ENCODE measurements at places on chromosomes 2 and 18. TPM values are rescaled to one million over a fixed set of nuclear protein-coding genes. Genes with fewer than 3 reads are reported as not detected.

DNA sequence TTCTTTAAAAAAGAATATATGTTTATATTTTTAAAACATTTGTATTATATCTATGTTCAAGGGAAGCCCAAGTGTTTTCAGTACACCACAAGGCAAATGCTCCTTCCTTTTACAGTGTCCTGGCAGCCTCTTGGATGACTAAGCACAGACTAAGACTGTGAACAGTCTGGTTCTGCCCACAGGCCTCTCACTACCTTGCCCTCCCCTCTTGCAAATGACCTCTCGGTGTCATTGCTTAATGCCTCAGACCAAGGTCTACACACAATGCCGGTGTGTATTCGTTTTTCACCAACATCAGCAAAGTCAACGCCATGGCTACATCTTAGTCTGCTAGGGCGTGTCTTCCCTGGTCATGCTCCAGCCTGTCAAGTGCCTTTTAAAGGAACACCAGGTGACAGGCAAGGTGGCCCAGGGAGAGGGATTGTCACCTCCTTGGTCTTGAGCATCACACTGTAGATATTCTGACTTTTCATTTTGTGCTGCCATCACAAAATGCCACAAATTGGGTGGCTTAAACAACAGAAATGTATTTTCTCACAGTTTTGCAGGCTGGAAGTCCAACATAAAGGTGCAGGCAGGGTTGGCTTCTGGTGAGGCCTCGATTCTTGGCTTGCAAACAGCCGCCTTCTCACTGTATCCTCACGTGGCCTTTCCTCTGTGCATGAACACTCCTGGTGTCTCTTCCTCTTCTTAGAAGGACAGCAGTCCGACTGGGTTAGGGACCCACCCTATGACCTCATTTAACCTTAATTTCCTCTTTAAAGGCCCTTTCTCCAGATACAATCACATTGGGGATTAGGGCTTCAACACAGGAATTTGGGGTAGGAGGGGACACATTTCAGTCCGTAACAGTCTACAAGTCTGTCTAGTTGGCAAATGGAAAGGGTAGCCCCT, 266.5 kb downstream of the KLHL29 start:
- DNase-seq, result no peak

DNA sequence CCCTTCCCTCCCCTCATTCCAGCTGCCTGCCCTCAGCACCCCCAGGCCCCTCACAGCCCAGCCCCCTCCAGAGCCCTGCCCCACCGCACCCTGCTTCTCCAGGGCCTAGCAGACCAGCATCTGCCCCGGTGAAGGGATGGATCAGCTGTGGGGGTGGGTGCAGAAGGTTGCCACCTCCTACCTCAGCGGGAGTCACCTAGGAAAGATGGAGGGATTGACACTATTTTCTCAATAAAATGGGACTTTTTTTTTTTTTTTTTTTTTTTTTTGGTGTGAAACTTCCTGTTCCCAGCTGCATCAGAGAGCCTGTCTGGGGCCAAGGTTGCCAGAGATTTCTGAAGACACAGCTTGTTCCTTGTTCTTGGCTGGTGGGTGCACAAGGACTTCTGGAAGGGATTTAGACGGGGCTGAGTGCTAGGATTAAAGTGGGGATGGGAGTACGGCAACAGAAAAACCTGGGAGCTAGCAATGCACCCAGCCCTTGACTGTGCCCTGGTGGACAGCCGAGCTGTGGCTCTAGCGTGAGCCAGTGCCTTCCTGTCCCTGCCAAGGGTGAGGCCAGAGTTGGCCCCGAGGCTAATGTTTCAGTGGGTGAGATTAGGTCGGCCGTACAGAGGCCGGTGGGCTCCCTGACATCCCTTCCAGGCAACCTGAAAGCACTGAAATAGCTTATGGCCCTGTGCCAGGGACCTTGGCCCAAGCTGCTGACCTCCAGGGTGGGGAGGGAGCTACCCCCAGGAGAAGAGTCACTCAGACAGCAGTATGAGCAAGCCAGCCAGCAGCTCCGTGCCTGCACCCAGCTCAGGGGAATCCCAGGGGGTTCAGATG, 4.6 kb downstream of the B3GNT7 start:
- DNase-seq, result no peak

GRCh38 chr2:13542642-13543041, 825.9 kb downstream of the TRIB2 start:
- DNase-seq, result no peak

DNA sequence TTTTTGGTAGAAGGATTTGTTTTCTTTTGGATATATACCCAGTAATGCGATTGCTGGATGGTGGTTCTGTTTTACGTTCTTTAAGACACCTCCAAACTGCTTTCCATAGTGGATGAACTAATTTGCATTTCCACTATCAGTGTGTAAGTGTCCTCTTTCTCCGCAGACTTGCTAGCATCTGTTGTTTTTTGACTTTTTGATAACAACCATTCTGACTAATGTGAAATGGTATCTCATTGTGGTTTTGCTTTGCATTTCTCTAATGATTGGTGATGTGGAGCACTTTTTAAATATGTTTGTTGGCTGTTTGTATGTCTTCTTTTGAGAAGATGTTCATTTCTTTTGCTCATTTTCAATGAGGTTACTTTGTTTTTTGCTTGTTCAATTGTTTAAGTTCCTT, 260.9 kb upstream of the CWC22 start:
- DNase-seq, result no peak

GRCh38 chr2:126275098-126275497, 380.9 kb upstream of the GYPC start:
- DNase-seq, result no peak

- DNase-seq, result no peak
These were observed 33.5 kb downstream of the GALNT5 start for GRCh38 chr2:157291018-157291417.

GRCh38 chr2:8500124-8501054, 181.5 kb upstream of the ID2 start:
- DNase-seq, result no peak

- no peak for DNase-seq
These were observed 17.6 kb downstream of the ADAM17 start for GRCh38 chr2:9538000-9538507.

- DNase-seq, result no peak
These were observed 264.3 kb downstream of the ZNF516 start for GRCh38 chr18:76230791-76231190.

GRCh38 chr2:6952101-6952500, 34.9 kb downstream of the RNF144A start:
- no peak for DNase-seq

DNA sequence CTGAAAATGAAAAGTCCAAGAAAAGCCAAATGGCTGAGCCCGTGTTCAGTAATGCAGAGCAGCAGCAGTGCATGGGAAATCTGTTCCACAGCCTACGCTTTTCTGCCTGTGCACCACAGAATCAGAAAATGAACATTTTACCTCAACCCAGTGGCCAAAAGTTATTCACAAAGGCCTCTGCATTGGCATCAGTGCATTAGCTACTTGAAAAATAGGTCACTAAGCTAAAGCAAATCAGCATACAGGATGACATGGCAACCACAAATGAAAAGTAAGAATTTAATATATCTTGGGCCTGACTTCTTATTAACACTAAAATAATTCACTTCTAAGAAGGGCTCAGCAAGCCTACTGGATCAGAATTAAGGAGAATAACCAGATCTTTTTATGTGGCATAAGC, 1145.3 kb upstream of the CHAC2 start:
- no peak for DNase-seq

DNA sequence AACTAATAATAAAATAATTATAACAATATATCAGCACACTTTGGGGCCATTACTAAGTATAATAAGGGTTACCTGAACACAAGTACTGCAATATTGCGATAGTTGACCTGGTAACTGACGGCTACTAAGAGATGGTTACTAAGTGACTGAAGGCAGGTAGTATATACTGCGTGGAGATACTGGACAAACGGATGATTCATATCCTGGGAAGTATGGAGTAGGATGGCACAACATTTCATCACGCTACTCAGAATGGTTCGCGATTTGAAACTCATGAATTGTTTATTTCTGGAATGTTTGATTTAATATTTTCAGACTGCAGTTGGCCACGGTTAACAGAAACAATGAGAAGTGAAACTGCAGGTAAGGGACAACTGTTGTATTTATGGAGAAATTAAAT, 39.5 kb upstream of the FLACC1 start:
- no peak for DNase-seq

GRCh38 chr2:25386971-25387875, 45.5 kb upstream of the DNMT3A start:
- DNase-seq, result no peak

DNA sequence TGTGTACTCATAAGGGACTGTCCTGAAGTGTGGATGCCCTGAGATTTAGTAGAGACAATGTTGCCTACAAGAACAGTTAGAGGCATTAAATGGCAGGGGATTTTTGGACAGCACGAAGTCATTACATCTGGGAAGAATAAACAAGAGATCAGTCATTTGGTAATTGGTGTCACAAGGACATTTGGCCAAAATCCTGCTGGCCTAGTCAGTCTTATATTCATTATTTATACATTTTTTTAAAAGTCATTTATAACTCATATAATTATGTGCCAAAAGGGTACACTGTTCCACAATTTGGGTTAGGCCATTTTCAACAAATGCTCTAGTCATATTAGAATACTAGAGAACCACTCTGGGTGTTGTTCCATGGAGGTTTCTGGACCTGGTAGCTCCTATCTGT, 104.7 kb downstream of the LRATD1 start:
- DNase-seq, result no peak

DNA sequence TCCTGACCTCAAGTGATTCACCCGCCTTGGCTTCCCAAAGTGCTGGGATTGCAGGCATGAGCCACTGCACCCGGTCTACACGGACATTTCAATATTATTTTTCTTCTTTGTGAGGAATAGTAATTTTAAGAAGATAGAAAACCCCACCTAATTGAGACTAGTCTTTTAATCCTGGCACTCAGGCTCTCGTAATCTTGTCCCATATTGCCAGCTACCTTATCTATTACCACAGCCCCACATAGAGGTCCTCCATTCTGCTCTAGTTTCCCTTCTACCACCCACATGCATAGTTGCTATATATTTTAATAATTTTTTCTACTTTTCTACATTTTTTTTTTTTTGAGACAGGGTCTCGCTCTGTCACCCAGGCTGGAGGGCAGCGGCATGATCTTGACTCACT, 9.5 kb upstream of the USP14 start:
- no peak for DNase-seq

- DNase-seq, result no peak
These were observed 66.8 kb downstream of the LINC00305 start for GRCh38 chr18:64082054-64082453.

GRCh38 chr2:45606796-45607195, 4.3 kb downstream of the SRBD1 start:
- no peak for DNase-seq

DNA sequence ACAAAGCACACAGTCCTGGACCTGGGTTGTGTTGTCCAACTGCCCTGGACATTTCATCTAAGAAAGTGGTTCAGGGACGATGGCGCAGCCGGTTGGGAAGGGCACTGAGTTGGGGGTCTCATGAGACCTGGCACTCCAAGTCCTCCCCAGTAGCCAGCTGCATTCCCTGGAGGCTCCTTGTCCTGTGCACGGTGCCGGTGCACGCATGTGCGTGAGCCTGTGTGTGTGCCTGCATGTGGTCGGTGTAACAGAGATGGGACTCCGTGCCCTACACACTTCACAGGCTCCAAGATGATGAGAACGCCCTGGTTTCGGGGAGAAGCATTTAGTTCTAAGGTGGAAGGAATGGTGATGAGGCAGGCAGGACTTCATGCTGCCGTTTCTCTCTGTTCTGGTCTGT, 124.9 kb upstream of the PXDN start:
- DNase-seq, result no peak

GRCh38 chr2:144517866-144518747, 1.8 kb downstream of the ZEB2 start:
- DNase-seq, result no peak

DNA sequence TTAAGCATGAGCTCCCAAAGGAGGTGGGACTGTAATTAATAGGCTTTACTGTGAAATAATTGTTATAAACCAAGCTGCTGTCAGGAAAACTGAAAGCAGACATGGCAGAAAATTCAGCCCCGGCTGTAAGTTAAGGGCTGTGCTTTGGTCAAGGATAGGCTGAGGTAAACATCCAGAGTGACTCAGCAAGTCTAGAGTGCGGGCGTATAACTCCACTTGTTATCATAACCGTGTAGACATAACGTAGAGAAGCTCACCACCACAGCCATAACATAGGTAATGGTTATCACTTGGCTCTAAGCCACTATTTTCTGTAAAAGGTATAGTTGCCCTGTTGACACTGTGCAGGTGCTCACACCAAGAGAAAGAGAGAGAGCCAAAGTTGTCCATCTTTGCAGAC, 316.8 kb downstream of the DCDC2C start:
- DNase-seq, result no peak

- no peak for DNase-seq
These were observed 114.5 kb upstream of the ZFP36L2 start for GRCh38 chr2:43340945-43341356.

DNA sequence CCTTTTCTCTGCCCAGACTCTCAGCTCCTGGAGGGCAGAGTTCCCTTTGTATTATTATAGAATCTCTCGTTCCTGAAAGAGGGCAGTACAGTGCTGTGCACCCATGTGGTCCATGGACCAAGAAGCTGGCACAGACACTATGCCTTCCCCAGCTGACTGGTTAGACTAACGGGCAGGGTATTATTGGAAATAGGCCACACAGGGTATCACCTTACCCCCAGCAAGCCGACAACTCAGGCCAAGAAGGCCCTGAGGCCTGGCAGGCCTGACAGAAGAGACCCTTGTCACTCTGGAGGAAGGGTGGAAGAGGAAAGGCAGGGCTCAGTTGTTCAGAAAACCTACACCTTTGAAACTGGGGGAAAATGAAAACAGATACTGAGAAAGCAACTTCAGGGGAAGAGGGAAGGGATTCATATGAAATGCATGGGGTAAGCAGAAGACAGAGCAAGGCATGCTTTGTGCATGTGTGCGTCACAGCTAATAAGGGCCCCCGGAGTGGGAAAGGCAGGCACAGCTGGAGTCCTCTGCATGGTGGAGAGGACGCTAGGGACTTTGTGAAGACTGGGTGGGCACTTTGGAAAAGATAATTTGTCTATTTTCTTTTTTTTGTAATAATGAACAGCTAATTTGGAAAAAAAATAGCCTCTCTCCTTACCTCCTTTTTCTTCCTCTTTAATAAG, 476.8 kb upstream of the CELF4 start:
- no peak for DNase-seq

DNA sequence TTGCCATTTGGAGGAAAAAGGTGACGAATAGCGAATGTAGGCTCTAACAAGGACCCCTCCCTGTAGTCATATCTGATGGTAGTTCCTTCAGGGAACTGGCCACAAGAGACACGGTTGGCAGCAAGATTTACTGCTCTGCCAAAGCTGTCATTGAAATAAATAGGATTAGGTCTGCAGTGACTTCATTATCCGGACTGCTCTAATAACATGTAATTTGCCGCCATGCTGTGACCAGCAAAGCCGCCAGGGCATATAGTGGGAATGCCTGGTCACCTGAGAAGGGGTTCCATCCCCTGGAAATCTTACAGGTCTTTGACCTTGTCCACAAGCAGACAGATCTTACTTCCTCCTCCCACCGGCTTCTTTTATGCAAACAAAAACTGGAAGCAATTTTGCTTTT, 59.4 kb upstream of the LAPTM4A start:
- no peak for DNase-seq

Gene TWSG1
- 55.0 TPM for polyA plus RNA-seq

Gene METAP1D
- polyA plus RNA-seq, result 4.1 TPM

Gene CYP26B1
- polyA plus RNA-seq, result 6.1 TPM

Gene HOXD12
- polyA plus RNA-seq, result 0.09 TPM

Gene SLC14A1
- polyA plus RNA-seq, result 23.5 TPM

Gene ANKRD30B
- polyA plus RNA-seq, result not detected

Gene LRRC30
- polyA plus RNA-seq, result not detected

Gene NEMP2
- 1.7 TPM for polyA plus RNA-seq

Gene SLC38A11
- polyA plus RNA-seq, result 2.4 TPM

Gene DNAJB2
- 76.9 TPM for polyA plus RNA-seq

Gene SH2D6
- polyA plus RNA-seq, result 0.37 TPM

All from urinary bladder (tissue), 4 donors.